Stimulated activated CD4-positive, alpha-beta T cell treated with anti-CD3 and anti-CD28 coated beads, TNF-alpha, amount 100 ng/mL, for 1 hour (primary cell): ENCODE measurements at places on chromosomes 1 and 21.

- no peak for DNase-seq
Observed at GRCh38 chr1:212098310-212098709, 62.8 kb downstream of the DTL start.

GRCh38 chr1:231203259-231204057, 37.6 kb upstream of the GNPAT start:
- DNase-seq: no peak

- no peak for DNase-seq
Observed at GRCh38 chr1:65011983-65012382, 45.6 kb upstream of the JAK1 start.

- DNase-seq: no peak
Observed at GRCh38 chr1:37028981-37029617, 5.2 kb downstream of the GRIK3 start.

GRCh38 chr1:226486161-226486560, 62.4 kb upstream of the STUM start:
- no peak for DNase-seq

DNA sequence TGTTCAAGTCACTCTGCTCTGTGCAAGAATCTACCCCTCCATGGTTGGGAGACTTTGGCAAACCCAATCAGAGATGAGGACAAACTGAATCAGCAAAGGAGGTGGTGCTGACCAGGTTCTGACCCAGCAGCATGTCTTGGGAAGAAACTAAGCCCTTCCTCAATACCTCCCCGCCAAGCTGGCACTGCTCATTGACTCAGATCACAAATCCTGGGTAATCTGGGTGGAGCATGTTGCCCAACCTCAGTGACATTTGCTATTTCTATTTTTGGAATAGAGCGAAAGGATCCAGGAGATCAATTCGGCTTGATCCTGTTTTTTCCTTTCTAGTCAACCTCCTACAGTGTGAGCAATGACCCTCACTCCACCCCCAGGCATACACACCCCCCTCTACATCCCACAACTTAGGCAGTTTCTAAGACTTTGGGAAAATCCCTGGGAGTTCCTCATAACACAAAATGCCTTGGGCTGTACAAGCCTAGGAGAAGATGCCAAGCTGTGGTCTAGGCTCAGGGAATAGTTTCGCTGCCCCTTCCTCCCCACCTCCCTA, 166.8 kb upstream of the KCNJ6 start:
- DNase-seq: no peak

- DNase-seq: no peak
Observed at GRCh38 chr1:213244664-213245091, 193.6 kb downstream of the RPS6KC1 start.

GRCh38 chr1:159459551-159459950, 20.0 kb downstream of the OR10J1 start:
- DNase-seq: no peak

DNA sequence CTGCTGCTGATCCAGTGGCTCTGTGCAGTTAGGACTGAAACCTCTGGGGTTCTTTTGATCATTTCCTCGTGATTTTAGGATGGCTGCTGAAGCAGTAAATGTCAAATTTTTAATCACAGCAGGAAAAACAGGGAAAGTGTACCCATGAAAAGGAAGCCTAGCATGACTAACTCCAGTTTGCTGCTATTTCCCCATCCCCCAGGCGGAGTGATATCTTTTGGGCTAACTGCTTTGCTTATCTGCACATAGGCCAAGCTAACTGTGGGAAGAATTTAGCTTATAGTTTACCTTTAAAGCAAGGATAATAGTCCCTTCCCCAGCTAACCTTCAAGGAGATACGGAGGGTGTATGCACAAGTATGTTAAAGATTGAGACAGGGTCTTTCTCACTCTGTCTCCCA, 149.8 kb upstream of the TNR start:
- no peak for DNase-seq

- DNase-seq: no peak
Observed at GRCh38 chr1:23632479-23633160, 59.0 kb upstream of the RPL11 start.

GRCh38 chr1:194040496-194040895, 854.1 kb upstream of the B3GALT2 start:
- no peak for DNase-seq

GRCh38 chr1:49318218-49318617, 541.5 kb upstream of the BEND5 start:
- no peak for DNase-seq

GRCh38 chr21:21860888-21861287, 862.7 kb downstream of the NCAM2 start:
- no peak for DNase-seq

- no peak for DNase-seq
Observed at GRCh38 chr1:54819195-54819536, 18.0 kb upstream of the TTC22 start.

DNA sequence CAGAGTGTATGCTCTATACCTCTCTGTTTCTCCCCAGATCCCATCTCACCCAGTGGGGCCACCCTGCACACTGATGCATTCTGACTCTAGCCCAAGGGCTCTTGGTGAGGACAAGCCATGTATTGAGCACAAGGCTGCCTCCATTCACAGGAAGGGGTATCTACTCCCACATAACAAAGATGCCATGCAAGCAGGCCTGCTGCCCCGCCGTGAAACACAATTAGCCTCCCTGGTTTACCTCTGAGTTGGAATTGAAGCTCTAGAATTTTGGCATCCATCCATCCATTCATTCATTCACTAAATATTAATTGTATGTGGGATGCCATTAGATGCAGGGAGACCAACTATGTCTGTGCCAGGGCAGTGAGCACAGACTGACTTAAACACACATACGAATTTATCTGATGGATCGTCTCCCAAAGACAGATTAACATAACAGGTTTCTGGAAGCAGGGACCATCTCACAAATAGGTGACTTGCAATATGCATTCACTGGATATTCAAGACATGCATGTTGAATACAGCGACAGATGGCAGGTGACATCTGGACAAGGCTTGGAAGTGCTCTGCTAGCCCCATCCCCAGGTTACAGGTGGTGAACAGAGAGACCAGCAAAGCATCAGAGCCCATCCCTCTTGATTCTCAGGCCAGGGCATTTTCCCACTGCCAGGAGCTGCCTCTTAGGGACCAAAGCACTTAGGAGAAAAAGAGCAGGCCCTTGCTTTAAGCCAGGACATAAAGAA, 34.3 kb downstream of the TRABD2B start:
- DNase-seq: no peak

- DNase-seq: no peak
Observed at GRCh38 chr1:173946380-173946921, 29.3 kb upstream of the SERPINC1 start.

DNA sequence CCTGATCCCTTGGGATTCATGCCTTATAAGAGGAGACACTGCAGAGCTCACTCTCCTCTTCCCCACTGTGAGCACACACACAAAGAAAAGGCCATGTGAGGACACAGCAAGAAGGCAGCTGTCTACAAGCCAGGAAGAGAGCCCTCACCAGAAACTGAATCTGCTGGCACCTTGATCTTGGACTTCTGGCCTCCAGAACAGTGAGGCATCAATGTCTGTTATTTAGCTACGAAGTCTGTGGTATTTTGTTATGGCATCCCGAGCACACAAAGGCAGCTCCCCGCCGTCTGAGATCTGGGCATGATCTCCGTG, 47.1 kb upstream of the RPL11 start:
- no peak for DNase-seq

- DNase-seq: no peak
Observed at GRCh38 chr1:89616844-89617627, 15.9 kb upstream of the LRRC8C start.

DNA sequence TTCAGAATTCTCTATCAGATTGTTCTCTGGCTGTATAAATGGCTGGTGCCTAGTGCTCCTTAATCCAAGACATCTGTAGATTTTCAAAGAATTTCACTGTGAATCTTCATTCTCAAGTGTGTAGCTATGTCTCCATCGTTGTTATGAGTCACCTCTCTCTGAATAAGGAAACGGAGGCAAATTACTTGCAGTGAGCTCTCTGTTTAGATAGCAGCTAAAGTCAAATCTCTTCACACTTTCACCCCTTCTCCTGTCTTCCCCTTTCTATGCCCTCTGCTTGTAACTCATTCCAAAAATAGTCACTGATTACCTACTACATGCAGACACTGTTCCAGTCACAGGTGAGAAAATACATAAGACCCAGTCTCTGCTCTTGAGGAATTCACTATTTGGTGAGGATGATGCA, 39.7 kb downstream of the CHML start:
- no peak for DNase-seq

DNA sequence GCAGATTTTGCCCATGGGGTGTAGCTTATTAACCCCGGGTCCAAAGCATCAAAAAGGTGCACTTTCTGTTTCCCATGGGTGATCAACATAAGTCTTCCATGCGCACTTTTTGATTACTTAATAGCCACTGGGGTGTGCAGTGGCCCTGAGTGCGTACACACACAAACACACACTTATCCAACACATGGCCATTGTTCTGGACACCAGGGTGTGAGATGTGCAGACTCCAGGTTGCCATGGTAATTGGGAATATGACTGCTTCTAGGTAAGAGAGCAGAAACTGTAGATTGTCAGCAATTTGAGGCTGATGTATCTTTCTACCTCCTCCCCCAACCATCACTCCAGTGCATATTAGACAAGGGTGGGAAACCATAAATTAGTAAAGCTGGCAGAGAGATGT, 68.8 kb downstream of the MAB21L3 start:
- DNase-seq: no peak

- no peak for DNase-seq
Observed at GRCh38 chr21:38048167-38048566, 131.9 kb upstream of the KCNJ6 start.

DNA sequence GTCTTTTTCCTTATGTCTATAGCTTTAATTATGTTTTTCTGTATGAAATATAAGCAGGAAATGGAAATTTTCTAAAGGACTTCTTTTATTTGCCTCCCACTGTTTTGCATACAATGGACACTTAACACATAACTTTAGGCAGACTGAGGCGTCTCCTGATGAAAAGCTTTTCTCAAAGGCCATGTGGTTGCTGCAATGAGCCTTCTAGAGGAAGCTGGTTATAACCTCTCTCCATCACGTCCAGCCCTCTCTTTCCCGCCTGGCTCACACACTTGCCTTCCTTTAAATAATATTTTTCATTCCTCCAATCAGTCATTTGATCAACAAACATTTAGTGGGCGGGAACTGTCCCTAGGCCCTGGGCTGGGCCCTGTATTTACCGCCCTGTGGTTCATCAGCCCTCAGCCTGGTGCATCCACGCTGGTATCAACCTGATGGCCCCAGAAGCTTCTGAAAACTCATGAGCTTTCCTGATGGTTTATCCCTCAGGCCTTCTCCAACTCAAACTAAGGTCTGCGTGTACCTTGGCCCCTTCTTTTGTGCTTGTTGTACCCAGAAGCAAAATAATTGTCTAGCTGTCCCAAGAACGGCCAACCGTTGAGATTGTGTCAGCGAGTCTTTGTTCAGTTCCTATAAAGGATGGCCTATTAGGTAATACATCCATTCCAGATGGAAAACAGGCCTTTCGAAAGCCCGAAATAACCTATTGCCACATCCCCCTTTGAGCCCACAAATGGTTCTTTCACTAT, 75.3 kb upstream of the LYST start:
- DNase-seq: no peak

DNA sequence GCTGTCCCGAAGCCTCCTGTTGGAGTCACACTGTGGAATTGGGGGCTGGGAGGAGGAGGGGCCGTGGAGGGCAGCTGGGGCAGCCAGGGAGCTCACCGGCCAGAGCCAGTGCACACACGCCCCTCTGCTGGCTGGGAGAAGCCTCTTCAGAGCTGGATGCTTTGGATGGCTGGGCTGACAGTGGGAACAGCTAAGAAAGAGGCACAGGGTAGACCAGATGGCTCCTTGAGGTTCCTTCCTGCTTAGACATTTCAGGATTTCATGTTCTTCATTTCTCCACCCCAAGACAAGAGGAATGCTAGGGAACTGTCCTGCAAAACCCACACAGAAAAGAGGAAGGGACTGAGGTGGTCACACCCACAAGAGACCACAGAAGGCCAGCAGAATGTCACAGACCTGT, 254.8 kb upstream of the VAMP3 start:
- no peak for DNase-seq

DNA sequence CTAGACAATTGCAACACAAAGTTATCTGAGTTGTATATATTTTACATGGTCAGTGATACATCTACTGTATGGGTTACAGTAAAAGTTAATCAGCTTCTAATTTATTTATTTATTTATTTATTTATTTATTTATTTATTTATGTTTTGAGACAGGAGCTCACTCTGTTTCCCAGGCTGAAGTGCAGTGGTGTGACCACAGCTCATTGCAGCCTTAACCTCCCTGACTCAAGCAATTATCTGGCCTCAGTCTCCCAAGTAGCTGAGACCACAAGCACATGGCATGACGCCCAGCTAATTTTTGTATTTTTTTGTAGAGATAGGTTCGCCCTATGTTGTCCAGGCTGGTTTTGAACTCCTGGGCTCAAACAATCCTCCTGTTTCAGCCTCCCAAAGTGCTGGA, 241.6 kb downstream of the PTPRC start:
- no peak for DNase-seq

- no peak for DNase-seq
Observed at GRCh38 chr1:109112056-109112651, 1.8 kb upstream of the ELAPOR1 start.

GRCh38 chr1:65679773-65680172, 112.9 kb upstream of the PDE4B start:
- no peak for DNase-seq

DNA sequence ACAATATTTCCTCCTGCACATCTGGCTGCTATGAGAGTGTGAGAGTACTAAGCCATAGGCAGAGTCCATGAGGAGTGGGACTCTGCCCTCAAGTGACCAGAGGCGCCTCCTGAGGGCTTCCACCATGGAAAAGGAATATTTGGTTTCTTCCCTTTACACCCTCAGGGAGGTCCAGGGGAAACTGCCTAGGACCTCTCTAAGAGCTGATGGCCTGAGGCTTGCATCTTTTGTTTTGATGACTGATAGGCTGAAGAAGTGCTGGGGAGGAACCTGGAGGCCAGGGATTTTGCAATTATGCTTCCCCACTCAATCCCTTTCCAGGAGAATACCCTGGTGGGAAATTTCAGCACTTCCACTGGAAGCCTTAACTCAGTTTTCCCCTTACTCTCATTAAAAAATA, 111.0 kb downstream of the PBX1 start:
- DNase-seq: no peak

- DNase-seq: no peak
Observed at GRCh38 chr21:34204481-34205439, 131.4 kb downstream of the MRPS6 start.

- no peak for DNase-seq
Observed at GRCh38 chr1:182622901-182623528, 18.8 kb upstream of the RGS16 start.
